ENCODE measurements at places on chromosomes 1 and 21.

GRCh38 chr1:26119892-26120608, 8.4 kb downstream of the PDIK1L start:
- H3K4me1 ChIP-seq = peaks cover 2% of the 10 kb centered on the region
- H3K27ac ChIP-seq = no peak overlapping the region
- DNase-seq = no peak
- H3K4me3 ChIP-seq = no peak overlapping the region
- no peaks in the 10 kb centered on the region for H3K27me3 ChIP-seq

- H3K4me3 ChIP-seq = no peak overlapping the region
- no peaks in the 10 kb centered on the region for H3K36me3 ChIP-seq
- no peak overlapping the region for H3K27ac ChIP-seq
- no peaks in the 10 kb centered on the region for H3K27me3 ChIP-seq
- DNase-seq = no peak
Observed at GRCh38 chr1:84847253-84848250, 45.5 kb downstream of the LPAR3 start.

DNA sequence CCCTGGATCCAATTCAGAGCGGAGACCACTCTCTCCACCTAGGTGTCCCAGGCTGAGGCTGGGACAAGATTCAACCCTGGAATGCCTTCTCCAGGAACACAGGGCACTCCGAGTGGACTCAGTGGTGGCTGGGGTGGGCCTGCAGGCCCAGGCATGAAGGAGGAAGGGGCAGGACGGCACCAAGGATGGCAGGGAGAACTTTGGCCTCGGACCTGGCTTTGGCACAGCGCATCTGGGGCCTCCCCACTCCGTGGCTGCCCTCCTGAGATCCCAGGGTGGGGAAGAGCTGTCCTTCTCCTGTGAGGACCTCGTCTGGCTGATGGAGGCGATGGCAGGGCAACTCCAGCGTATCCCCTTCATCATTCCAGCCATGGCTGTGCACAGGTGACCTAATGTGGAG, 35.6 kb downstream of the DHCR24 start:
- H3K4me1 ChIP-seq = no peaks in the 10 kb centered on the region
- H3K27ac ChIP-seq = no peak overlapping the region

DNA sequence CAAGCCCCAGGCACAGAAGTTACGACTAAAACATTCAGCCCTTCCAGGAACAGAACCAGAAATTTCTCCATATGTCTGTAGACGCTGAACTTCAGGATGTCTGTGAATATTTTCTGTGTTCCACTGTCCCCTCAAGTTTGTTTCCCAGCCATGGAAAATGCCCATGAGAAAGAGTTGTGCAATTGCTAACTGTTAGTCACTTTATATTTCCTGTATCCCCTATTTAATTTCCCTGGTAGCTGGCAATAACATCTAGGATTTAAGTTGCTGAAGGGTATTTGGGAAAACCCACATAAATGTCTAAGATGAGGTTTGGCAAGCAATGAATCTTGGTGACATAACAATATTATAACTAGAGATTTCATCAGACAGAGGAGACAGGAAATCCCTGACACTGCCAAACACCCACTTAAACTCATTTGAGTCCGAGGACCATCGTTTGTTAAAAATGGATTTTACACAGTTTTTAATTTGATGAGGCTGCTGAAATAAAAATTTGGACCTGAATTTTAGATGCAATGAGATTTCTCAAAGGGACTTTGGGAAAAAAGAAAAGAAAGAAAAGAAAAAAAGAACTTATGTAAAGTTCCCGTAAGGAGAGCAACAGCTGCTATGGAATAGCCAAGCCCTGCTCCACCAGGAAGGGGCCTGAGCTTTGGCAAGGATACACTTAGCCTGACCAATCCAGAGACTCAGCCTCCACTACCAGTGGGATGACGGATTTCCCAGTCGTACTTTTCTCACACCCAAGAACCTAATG, 21.8 kb upstream of the ERRFI1 start:
- no peaks in the 10 kb centered on the region for H3K4me1 ChIP-seq
- DNase-seq = no peak
- no peak overlapping the region for H3K27ac ChIP-seq
- H3K27me3 ChIP-seq = no peaks in the 10 kb centered on the region

Data from CD8-positive, alpha-beta memory T cell (primary cell).